DMS 273 treated with DMSO at 0.1 percent for 48 hours (cell line): ENCODE measurements at places on chromosomes 6 and 20.

GRCh38 chr20:10288954-10289646, 70.5 kb downstream of the SNAP25 start:
- no peak for DNase-seq

DNA sequence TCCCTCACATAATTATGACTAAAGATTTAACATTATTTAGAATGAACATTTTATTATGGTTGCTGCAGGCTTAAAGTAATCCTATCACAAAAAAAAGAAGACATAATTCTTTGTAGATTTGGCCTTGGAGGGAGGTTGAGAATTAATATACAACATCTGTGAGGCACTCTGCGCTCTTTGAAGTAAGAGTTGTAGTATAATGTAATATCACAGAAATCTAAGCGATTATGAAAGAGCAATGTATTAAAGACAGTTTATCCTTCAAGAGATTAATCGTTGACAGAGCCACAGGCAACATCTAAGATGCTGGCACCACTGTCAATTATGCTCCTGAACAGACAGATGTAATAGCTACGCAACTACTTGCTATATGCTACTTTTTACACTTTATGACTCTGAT, 946.8 kb downstream of the GRIK2 start:
- no peak for DNase-seq

GRCh38 chr6:25844518-25844917, 12.7 kb upstream of the SLC17A1 start:
- peak; percentile 98 for DNase-seq

DNA sequence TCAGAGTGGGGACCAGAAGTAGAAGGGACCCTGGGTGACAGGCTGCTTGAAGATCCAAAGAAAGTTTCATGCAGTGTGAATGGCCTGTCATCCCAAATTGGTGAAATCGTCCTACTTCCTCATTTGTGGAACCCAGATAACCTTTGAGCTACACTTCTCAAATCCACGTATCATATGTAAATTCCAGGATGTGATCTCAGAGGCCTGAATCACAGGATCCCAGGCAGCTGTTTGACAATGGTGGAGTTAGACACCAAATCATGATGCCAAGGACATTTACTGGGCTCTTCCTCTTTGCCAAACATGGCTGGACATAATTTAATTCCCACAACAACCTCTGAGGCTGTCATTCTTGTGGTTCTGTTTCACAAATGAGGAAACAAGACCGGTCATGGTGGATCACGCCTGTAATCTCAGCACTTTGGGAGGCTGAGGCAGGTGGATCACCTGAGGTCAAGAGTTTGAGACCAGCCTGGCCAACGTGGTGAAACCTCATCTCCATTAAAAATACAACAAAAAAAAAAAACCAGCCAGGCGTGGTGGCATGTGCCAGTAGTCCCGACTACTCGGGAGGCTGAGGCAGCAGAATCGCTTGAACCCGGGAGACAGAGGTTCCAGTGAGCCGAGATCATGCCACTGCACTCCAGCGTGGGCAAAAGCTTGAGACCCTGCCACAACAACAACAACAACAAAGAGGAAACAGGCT, 39.9 kb upstream of the TTPAL start:
- no peak for DNase-seq

DNA sequence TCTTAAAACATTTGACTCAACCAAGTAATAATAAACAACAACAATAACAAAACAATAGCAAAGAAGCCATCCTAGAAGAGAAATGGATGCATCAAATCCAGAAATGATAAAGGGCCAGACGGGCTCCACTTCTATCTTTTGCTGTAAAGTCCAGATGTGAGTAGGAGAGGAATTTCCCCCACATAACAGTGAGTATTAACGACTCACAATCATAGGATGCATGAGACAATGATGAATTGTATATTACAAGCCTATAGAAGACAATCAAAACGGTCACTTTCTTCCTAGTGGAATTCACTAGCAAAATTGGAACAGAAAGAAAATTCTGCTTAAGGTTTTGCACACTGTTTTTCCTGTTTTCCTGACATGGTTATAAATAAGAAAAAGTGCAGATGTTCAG, 97.0 kb upstream of the PREP start:
- DNase-seq: no peak

DNA sequence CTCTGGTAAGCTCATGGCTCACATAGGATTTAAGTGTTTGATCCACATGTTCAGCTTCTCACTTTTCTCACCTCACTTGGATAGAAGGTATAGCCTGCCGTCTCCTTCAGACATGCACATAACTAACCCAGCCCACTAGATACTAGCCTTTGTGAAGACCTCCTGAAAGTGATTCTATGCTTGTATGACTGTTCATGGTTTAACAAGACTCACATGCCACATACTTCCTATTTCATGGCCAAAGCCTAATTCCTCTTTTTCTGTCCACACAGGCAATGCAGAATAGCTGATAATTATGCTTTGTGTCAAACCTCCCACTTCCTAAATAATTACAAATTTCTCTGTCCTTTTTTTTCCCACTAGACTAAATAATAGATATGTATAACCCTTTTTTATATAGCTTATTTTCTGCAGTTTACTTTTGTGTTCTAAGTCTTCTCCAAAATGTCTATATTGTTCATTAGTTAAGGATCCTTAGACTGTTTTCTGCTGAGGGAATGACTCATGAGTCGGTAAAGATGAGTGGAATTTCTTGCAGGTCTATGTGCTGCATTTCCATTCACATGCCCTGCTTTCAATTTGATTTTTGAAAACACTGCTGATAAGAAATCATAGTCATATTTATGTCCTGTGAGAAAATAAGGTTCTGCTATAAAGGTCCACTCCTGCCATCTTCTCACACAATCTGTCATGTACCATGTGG, 43.0 kb downstream of the HDDC2 start:
- no peak for DNase-seq

DNA sequence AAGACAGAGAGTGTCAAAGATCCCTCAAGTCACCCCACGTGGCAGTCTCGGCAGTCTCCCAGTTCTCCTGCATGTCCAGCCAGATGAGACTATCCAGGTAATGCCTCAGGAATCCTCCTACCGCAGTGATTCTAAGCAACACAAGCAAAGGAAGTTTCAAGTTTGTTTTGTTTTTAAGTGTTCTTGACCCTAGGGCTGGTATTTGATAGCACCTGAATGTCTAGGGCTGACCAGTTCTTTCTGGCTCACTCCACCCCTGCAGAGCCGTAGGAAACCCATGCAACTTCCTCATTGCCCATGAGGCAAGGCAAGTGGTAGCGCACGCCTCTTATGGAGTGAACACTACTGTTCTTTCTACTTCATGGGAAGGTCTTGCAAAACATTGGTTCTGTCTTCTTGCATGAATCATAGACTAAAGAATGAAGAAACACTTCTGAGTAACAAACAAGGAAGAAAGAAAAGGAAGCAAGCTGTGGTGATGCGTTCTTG, 24.8 kb upstream of the FOXQ1 start:
- no peak for DNase-seq

DNA sequence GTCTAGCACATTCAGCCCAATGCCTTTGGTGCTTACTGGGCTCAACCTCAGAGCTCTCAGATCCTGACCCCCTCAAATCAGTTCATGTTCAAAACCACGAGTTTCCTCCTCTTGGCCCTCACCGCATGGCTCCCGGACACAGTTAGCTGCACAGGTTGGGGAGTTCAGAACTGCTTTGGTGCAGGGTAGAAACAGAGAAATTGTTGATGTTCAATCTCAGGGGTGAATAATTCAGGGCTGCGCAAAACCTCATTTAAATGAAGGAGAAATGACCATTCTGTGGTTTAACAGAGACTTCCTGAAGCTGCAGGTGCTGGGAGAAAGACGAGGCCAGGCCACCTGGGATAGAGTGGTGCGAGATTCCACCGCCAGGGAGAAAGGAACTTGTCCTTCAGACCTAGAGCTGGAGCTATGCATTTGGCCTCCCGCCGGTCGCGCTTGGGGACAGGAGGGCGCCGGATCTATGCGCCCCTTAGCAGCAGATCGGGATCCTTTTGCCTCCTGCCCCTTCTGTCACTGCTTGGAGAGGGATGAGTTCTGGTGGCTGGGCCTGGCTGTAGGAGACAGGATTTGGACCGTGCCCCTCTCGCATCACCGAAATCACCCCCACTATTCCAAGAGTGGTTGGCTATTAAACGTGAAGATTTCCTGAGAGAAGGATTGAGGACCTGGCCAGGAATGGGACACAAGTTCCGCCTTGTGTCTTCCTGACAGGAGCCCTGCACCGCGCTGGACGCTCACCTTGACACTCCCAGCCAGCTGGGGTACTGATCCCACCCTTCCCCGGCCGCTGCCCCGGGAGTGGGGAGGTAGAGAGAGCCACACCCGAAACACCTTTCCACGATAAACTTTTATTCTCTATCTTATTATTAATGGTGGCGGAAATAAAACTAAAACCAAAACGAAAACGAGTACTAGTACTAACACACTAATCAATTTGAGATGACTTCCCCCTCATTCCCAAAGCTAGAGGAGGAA, 767 bp upstream of the PAX1 start:
- DNase-seq: no peak

GRCh38 chr6:63787021-63787420, 151.4 kb downstream of the PHF3 start:
- no peak for DNase-seq

DNA sequence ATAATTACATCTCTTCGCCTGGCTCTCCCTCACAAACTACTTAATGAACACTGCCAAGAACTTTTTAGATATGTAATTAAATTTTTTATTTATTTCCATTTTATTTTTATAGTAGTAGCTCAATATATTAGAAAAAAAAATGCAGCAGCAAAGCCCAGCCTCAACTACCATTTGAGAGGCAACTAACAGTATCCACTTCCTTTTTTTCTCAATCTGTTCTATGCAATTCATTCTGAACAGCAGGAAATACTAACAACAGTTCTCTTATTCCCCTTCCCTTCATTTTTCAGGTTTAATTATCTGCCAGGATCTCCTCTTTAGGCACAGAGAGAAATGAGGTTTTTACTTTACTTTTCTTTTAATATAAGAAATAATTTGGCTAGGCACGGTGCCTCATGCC, 112.7 kb downstream of the ZNF217 start:
- DNase-seq: no peak

DNA sequence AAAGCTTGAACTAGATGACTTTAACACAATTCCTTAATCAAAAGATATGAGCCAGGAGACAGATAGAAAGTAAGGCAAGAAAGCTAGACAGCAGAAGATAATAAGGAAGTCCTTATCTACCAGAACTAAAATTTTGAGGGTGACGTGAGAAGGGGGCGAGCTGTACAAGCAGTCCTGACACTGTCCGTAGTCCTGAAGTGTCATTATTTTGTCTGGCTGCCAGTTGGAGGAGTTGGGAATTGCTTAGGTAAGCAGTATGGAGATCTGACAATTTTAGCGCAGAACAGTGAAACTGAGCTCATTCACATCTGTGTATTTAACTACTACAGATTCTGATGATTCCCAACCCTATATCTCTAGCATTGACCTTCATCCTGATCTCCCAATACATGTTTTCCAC, 25.8 kb upstream of the CEP85L start:
- DNase-seq: no peak

DNA sequence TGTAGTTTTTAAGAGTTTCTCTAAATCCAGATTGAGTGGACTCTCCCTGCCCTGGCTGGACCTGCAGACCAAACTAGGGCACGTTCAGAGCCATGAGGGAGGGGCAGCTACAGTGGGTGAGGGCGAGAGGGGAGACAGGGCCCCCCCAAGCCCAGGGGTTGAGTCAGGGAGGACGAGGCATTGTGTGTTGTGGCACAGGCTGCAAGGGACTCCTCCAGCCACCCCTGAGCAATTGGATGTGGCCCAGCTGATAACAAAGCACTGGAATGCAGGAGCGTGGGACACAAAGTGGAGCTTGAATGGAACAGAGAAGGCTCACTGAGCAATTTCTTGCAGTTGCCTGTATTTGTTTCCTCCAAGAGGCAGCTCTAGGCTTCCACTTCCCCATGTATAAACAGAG, 43.5 kb upstream of the MYL9 start:
- DNase-seq: no peak

DNA sequence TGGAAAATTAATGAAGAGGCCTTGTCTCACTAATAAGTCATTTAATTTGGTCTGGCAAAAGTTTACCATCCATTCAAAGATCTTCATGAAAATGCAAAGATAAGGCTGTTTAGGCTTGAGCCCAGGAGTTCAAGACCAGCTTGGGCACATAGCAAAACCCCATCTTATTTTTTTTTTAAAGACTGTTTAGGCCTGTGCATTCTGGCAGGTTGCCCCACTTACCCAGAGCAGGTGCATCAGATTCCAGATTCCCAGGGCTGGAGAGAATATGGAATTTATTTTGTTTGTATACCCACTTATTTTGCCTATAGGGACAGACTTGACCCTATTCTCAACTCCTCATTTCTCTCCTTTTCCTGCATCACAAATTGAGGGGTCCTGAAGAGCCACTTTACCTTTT, 5.7 kb downstream of the FOXO3 start:
- no peak for DNase-seq

DNA sequence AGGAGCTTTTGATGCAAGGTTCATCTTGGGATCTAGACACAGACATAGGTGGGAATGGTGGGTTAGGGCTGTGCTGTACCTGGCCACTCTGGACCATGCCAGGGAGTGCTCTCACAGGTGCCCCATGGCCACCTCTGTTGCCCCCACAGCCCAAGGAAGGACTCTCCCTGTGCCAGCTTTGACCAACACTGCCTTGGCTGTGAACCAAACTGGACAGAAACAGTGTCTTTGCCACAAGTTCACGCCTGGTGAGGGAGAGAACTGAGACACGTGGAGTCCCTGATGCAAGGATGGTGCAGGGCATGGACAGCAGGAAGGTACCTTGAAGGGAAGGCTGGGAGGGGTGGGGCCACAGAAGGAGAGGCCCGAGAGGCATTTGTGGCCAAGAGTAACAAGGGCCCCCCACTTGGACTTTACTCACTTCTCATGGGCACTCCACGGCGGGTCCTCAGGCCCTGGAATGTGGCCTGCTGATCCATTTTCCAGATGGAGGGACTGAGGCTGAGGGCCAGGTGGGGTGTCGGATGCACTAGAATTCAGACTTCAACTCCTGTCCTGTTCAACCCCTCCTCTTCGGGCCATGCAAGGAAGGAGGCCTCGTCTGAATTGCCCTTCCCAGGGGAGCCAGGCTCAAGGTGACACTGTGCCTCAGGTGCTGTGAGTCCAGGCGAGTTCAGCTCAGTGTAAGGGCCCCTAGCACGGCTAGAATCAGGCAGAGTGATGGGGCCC, 103.3 kb downstream of the YTHDF1 start:
- no peak for DNase-seq

GRCh38 chr6:75211920-75212590, 6.2 kb upstream of the COL12A1 start:
- no peak for DNase-seq

GRCh38 chr6:79672631-79673111, 41.5 kb downstream of the SH3BGRL2 start:
- no peak for DNase-seq
